Daoy (cell line): ENCODE measurements at places on chromosomes 6 and 20.

DNA sequence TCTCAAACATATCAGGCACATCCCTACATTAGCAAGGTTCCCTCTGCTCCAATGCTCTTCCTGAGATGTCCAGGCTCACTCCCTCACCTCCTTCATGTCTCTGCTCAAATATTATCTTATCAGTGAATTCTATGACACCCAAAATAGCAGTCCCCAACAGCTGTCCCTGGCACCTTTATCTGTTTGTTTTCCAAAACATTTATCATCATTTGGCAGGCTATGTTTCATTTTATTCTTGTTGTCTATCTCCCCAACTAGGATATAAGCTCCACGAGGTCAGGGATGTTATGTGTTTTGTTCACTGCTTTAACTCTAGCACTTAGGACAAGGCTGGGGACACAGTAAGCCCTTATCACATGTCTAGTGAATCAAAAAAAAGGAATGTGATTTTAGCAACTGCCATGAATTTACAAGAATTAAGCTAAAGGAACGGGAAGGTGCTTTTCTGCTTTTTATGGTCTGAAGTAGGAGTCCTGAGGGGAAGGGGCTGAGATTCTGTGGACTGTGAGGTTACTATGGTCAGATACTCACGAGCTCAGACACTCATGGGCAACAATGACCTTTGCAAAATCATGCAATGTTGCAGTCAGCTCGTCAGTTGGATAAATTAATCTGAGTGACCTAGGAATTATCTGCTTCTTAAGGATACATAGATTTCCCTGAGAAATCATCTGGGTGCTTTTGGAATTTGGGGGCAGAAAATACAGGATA lies 1.9 kb upstream of the IL22RA2 start:
- no peak for DNase-seq

DNA sequence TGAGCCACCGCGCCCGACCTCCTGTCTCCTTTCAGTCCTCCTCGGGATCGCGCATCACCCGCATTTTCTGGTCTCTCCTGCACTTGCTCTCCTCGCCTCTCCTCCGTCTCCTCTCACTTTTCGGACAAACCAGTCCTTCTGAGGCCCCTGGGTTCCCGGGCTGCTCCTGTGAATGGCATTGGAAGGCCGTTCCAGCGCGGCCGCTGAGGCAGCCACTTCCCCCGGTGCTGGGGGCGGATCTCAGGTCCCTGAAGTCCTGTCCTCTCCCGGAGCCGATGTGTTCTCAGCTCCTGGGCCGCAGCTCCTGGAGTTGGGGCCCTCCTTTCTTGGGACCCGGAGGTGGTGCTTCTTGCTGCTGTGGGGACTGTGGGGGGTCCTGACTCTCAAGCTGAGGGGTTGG lies 803 bp downstream of the MICB start:
- DNase-seq: peak; percentile 42

DNA sequence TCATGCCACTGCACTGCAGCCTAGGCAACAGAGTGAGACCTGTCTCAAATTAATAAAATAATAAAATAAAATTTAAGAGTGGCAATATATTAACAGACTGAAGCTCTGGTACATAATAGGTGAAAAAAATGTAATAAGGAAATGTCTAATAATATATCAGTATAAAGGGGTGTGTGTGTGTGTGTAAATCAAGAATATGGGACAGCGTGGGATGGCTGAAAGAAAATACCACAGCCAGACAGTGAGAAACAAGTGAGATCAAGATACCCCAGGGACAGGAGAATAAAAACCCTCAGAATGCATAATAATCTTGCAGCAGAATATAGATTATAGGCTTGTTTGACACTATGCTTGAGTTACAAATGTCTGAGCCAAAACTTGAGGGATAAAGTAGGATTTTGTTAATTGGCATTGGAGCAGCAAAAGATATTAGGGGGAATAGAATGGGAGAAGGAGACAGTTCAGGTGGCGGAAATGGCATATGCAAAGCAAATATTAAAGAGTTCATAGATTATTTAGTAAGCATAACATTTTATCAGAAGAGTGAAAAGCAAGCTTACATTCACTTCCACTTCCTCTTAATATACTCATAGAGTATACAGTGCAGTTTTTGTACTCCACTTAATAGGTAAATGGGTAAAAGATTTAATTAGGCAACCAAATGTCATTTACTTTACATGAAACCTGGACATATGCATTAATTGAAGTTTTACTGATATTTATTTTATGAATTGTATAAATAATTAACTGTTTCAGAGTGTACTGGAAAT lies 398.5 kb upstream of the GJE1 start:
- DNase-seq: no peak

GRCh38 chr6:85118233-85118632 lies 331.6 kb upstream of the NT5E start:
- no peak for DNase-seq

- peak; percentile 30 for DNase-seq
Measured at GRCh38 chr20:32333181-32333987, 24.7 kb upstream of the ASXL1 start.

GRCh38 chr20:63056236-63057170 lies 49.7 kb upstream of the BHLHE23 start:
- DNase-seq: no peak

DNA sequence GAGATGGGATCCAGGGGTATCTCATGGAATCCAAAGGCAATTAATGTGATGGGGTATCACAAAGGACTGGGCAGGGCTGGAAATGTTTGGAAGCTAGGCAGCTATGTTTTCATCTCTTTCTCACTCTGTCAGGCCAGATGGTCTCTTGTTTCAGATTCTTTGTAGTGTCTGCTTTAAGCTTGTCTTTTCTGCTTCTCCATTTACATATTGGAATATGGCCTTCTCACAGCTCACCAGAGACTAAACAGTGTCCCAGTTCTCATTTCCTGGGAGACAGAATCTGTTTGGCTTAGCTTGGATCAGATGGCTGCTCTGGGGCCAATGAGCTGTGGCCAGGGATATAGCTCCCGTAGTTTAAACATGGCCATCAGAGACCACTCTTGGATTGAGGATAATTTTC lies 78.9 kb downstream of the SLC35F1 start:
- DNase-seq: no peak
